ENCODE measurements at places on chromosomes 2 and 18.
A peak's percentile ranks its signal among the peaks of the same experiment; 100 is the strongest.

- DNase-seq: no peak
Measured at GRCh38 chr18:21451851-21452250, 148.7 kb downstream of the ESCO1 start.

DNA sequence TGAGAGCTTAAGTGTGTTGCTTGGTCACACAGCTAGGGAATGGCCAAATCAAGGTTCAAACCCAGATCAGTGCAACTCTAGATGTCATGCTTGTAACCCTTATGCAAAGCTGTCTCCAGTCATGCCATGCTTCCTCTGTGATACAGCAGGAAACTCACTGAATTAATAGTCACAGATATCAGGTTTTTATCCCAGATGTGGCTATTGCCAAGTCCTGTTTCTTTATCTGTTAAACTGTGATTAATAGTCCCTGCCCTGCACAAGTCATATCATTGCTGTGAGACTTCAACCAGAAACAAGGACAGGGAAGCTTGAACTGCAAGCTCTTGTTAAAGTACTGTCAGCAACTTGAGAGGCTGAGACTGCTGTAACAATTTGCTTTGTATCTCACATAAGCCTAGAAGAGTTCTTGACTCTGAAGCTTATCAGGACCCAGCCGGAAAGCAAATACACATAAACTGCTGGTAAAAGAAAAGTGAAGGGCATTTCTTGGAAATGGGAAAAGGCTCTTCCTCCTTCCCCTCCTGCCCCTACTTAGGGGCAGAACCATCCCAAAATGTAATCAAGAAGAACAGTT is 609.0 kb downstream of the DCC start:
- DNase-seq: no peak

- peak; percentile 71 for DNase-seq
Measured at GRCh38 chr2:31219131-31219969, 2.0 kb upstream of the CAPN14 start.

GRCh38 chr18:41666231-41666630 is 288.8 kb upstream of the PIK3C3 start:
- no peak for DNase-seq

GRCh38 chr2:70988726-70989648 is 5.7 kb downstream of the TEX261 start:
- DNase-seq: no peak

- DNase-seq: no peak
Measured at GRCh38 chr2:74742471-74742870, 88.4 kb downstream of the SEMA4F start.

- DNase-seq: no peak
Measured at GRCh38 chr2:45782436-45782835, 131.0 kb downstream of the PRKCE start.

GRCh38 chr2:70391988-70392387 is 90.1 kb upstream of the FAM136A start:
- DNase-seq: no peak

DNA sequence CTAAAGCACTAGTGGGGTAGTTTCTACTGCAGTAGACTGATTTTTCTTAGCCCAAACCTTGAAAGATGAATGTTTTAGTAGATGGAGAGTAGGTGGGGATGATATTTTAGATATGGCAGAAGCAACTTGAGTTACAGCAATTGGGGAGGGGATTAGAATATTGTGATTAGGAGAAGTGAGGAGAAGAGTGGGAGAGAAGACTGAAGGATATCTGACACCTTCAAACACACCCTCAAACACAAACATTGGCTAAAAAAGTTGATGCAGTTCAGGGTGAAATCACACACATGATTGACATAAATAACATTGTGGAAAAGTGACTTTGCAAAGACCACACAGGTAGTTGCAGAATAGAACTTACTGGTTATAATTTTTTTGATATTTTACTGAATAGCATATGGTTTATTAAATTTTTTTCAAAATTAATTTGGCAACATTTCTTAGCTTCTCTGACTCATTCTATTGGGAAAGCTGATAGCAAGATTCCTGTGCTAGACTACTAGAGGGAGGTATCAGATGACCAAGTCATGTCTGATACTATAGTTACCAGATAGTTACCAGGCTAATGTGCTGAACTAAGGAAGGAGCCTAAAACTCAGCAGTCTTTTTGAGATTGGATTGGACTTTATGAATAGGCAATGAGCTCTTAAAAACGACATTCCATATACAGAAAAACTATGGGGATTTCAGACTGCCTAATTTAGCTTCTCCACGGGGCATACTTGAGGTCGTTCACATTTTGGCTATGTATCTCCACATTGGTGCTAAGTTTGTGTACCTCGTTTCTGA is 73.0 kb downstream of the ACTR3 start:
- no peak for DNase-seq

- no peak for DNase-seq
Measured at GRCh38 chr2:29714333-29714732, 207.1 kb downstream of the ALK start.

DNA sequence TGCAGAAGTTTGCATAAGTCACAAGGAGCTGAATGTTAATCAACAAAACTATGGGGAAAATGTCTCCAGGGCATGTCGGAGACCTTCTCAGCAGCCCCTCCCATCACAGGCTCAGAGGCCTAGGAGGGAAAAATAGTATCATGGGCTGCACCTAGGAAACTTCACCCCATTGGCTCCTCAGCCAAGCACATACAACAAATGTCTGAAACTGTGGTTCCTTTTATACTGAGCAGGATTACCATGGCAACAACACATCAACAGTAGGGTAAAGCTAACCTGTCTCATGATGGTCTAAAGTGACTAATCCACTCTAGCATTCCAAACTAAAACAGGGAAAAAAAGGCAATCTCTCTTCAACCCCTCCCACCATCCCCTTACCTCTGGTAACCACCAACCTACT is 3.2 kb upstream of the NEMP2 start:
- DNase-seq: no peak

DNA sequence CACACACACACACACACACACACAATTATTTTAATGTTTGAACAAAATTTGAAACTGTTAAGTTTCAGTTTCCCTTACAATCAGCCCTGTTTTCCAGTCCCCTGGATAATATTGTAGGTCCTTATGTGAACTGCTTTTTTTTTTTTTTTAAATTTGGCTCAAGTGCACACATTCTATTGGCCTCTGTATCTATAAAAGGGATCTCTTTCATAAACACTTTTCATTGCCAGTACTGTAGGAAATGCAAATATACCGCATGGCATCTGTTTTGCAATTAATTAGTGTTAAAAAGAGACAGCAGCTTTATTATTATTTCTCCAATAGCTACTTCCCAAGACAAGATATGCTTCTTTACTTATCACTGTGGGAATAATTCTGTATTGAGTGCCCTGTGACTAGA is 738.7 kb downstream of the EPHA4 start:
- no peak for DNase-seq

GRCh38 chr18:62201870-62202269 is 14.8 kb downstream of the RELCH start:
- no peak for DNase-seq

DNA sequence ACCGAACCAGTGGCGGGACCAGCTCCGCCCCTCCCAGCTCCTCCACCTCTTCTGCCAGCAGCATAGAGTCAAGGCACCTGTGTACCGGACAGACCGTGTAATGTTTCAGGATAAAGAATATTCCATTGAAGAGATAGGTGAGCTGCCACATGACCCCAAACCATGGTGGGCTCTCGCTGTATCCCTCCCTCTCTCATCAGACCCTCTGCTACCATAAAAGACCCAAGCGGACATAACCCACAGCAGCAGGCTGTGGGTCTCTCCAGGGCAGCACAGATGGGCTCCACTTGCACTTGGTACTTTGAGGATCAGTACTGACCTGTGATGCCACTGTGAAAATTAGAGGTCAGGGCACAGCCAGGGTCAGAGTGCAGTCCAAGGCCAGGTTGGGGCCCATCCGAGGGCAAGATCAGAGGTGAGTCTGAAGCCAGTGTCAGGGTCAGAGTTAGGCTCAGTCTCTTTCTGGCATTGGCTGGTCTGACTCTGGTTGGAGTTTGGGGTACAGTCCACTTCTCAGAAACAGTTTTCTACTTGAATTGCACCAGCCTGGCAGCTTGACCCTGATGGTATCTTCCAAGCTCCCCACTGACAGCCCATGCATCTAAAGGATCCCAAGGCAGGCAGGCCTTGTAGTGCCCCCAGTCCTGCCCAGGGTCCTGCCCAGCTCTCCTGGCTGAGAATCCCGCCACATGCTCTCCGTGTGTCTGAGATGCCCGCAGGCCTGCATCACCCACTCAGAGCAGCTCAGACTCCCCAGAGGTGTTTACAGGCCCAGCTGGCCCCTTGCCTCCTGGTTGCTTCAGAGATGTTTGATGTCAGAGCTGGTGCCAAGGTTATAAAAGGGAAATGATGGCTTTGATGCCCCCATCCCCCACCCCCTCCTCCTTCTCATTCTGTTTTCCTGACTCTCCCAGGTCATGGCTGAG is 212.1 kb downstream of the DYSF start:
- no peak for DNase-seq

DNA sequence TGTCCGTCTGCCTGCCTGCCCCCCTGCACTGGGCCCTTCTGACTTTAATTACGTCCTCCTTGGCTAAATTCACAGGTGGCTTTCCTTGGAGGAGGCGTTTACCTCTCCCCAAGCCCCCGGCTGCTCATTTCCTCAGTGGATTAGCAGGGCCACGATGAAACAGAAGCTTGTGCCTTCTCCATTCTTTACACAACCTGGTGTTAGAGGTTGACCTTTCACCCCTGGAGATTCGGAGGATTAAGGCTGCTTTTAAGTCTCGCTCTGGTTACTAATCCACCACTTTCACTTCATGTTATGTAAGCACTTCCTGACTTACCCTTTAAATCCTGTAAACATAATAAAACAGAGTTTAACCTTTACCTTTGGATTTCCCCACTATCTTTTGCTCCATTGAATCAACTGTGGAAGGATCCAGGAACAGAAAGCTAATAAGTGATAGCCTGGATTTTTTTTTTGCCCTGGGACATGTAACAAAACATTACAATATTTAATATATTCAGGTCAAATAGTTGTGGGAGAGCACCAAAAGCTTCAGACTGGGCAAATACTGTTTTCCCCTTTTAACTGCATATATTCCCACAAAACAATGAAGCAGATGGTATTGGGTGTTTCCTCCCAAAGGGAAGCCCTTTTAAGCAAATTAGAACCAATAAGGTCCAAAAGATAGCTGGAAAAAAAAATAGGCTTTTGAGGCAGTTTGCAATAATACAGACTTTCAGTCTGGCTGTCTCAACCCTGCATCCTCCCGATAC is 370.2 kb downstream of the EN1 start:
- DNase-seq: no peak
